ENCODE measurements at places on chromosomes 2 and 18.
A peak's percentile ranks its signal among the peaks of the same experiment; 100 is the strongest.

DNA sequence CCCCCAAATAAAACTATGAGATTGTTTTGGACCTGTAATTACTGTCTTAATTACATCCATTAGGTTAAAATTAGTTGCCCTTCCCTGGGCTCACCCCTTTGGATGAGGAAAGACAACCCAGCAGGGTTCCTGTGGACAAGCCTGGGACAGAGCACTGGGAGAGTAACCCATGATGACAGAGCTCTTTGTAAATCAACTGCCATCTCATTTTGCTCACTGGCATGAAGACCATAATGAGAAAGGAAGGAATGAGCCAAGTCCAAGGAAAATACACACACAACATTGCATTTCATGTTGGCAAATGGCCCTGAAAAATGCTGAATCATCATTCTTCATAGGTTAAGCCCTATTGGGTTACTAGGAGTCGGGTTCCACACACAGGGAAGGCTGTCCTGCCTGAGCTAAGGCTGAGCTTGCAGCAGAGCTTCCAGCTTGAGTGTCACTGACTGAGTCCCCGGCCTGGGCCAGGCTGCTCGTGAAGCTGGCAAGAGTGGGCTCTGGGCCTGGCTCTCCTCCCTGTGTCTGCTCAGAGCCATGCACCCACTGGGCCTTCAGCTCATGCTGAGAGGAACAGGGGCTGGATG lies 94.1 kb upstream of the ACAA2 start:
- DNase-seq, result peak; percentile 48

DNA sequence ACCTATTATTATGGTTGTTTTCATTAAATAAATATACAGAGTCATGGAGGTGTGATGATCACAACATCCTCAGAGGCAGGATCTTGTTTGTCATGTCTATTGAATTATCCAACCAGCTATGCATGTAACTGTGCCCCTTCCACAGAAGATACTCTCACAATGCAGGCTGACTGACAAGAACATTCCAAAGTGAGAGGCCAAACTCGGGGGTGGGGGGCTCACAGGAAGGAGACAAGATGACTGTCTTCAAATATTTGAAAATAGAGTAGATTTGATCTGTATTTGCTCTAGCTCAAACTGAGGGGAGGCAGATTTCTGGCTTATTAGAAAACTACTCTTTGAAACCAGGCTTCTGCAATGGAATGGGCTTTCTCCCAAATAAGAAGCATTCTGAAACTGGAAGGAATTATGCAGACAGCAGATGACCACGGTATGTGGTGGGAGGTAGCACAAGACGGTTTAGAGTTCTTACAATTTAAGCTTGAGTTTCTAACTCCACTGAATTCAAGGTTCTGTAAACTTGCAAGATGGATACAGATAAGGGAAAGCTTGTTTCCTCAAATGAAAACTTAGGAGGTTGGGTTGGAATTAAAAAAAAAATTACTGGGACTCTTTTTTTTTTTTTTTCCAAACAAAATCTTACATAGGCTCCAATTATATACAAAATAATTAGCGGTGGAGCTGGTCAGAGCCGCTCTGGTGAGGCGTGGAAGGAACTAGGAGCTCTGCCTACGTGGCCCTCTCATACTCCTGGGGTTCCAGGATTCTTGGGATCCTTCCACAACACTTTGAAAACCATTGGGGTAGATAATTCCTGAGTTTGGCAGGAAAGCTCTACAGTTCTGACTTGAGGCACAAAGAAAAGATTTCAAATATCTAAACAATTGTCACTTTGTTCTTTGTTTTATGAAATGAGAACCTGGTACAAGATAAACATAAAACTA lies 79.3 kb downstream of the PLA2R1 start:
- no peak for DNase-seq

DNA sequence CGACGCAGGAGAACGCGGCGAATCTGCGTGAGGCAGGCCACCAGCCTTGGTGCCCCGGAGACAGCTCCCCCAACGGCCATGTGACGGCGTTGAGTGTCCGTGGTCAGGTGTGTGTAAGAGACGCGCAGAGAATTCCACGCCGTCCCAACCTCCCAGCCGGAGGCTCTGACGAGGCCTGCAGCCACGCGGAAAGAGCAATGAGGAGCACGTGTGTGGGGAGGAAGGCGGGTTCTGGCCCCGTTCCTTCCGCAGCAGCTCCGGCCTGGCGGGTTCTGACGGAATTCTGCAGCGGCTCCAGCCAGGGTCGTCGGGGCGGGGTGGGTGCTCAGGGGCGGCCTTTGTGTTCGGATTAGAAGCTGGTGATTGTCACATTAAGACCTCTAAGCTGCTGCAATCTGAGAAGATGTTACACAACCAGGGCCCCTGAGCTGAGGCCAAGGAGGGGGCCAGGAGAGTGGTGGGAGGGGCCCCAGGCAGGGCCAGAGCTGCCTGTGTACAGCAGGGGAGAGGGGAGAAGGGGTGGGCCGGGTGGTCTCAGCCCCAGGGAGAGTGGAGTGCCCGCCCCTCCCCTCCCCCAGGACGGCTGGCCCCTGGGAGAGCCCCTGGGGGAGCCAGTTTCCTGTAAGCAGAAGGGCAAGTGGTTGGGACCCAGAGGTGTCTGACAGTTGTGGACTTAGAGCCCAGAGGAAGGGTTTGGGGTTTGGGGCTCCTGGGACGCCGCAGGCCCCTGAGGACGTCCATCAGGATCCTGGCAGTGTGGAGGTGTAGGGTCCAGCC lies 5.1 kb upstream of the GAL3ST2 start:
- DNase-seq, result no peak

DNA sequence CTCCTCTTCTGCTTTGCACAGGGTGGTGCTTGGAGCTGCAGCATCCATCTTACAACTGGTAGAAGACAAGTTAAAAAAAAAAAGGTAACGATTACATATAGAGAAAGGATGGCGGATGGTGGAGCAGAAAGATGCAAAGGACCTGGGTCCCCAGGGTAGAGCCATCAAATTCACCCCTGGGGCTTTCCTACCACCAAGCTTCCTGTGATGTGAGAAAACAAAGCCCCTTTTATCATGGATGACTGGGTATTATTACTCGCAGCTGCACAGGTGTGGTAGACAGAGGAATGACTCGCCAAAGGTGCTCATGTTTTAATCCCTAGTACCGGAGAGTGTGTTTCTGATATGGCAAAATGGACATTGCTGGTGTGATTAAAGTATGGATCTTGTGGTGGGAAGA lies 1.3 kb upstream of the ACOXL start:
- no peak for DNase-seq

- no peak for DNase-seq
Measured at GRCh38 chr2:70904371-70905216, 31.1 kb upstream of the ATP6V1B1 start.

DNA sequence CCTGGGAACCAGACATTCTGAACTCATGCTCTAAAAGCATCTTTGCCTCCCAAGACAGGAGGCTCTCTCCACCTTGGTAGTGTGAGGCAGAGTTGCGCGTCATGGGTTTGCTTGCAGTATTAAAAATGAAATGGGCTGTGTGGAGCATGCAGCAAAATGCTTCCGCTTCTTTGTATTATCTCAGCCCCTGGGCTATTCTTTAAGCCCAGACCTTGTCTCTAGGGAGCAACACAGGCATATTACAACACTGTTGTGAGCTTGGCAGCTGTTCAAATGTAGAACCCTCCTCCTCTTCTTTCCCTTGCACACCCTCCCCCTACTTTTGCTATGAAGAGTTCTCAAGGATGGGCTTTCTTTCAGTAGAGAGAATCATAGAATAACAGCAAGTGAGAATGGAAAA lies 185.1 kb upstream of the LHCGR start:
- DNase-seq, result peak; percentile 25

DNA sequence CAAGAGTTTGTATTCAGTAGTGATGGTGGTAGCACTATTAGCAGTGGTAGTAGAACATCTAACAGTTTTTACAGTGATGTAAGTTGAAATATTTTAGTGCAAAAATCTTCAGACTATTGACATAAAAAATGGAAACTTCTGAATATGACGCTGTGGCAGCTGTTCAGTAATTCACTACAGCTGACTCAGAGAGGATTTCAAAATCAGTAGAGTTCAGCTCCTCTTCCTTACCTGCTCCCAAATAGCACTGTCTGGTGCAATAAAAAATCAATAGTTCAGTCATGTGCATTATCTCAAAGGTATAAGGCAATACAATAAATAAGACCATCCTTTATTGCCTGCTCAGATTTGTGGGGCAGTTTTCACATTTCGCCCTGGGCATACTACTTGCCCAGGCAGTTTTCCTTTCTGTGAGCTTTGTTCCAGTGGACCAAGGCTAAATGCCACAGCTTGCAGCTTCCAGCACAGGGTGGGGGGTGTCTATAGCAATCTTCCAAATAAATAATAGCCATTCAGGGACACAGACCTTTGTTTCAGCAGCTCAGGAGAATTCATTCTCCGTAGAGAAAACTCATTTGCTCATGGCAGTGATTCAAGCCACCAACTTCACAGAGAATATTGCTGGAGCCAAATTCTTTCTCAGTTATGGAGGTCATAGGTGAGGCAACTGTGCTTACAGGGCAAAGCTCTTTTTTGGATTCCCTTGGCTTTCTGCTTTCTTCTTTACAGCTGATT lies 33.9 kb upstream of the GORASP2 start:
- peak; percentile 25 for DNase-seq

DNA sequence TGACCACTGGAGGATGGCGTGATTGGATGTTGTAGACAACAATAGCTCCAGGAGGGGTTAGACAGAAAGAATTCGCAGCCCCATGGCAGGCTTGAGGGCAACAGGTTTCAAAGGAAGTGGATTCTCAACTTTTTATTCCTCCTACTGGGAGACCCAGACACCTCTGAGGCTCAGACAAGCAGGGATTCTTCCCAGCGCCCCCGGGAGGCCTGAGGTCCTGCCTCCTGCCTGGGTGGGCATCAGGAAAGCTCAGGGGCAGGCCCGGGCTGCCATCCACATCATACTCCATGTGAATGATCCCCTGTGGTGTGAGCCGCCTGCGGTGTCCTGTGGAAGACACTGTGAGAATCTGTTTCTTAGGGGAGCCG lies 203.5 kb downstream of the CYP26B1 start:
- DNase-seq, result no peak

DNA sequence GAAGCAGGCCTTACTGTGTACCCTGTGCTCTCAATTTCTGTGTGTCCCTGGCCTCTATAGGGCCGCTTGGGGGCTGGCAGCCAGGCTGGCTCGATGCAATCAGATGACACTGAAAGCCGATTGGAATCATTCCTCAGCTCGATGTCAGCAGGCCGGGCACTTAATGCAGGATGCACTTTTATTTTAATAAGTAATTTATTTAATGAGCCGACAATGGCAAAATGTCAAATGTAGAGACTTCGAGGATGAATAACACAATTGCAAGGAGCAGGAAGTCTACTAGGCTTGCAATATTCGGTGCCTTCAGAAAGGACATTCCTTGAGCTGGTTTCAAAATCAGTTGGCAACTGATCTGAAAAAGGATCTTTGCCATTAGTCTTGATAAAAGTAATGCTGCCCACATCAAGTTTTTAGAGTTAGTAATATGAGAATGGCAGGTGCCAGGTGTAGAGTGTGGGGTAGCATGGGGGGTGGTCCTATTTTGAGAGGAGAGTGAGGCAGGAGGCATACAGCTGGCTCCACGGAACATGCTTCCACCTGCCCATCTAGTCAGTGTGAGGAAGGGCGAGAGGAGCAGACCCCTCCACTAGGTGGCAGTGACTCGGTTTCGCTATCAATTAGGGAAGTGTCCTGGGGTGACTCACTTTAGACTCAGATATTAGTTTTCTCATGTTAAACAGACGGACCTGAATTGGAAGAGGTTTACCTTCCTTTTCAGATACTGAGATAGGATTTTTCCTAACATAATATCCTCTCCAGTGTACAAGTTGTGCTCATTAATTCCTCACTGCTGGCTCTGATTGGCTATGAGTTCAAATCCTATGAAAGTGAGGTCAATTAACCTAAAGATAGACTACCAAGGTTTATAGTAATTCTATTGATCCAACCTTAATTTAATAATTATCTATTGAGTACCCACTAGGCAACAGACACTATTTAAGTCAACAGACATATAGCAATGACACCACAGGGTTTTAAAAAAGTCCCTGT lies 80.9 kb downstream of the NABP1 start:
- peak; percentile 82 for DNase-seq

DNA sequence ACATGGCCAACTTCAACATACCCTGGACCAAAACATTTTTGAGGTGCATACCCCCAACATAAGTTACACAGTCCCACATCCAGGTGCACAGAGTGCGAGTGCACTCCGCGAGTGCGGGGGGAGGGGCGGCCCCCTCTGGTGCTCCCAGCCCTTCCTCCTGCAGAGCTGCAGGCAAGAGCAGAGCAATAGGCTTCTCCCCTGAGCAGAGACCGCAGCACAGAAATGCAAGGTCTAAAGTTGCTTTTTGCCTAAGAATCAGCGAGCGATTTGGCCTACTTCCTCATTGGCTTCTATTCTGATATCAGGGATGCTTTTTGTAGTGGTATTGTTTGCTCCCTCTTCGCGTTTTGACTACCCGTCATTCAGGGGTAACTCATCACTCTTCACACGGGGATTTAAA lies 40.6 kb downstream of the BOLA3 start:
- no peak for DNase-seq

GRCh38 chr2:95215018-95215612 lies 7.8 kb downstream of the ZNF892 start:
- DNase-seq, result peak; percentile 4

Data from MCF 10A (cell line).